Inflammatory macrophage treated with lipopolysaccharide for 1 hour (primary cell): ENCODE measurements at places on chromosomes 2 and 18.
A peak's percentile ranks its signal among the peaks of the same experiment; 100 is the strongest.

DNA sequence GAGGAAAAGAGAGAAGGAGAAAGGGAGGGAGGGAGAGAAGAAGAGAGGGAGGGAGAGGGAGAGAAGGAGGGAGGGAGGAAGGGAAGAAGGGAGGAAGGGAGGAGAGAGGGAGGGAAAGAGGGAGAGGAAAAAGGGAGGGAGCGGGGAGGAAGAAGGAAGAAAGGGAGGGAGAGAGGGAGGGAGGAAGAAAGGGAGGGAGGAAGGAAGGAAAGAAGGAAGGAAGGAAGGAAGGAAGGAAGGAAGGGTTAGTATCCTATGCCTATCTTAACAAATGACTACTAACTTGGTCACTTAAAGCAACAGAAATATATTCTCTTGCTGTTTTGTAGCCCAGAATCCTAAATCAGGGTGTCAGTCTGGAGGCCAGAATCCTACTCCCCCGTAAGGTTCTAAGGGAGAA lies 52.1 kb downstream of the CMPK2 start:
- no peak for DNase-seq

DNA sequence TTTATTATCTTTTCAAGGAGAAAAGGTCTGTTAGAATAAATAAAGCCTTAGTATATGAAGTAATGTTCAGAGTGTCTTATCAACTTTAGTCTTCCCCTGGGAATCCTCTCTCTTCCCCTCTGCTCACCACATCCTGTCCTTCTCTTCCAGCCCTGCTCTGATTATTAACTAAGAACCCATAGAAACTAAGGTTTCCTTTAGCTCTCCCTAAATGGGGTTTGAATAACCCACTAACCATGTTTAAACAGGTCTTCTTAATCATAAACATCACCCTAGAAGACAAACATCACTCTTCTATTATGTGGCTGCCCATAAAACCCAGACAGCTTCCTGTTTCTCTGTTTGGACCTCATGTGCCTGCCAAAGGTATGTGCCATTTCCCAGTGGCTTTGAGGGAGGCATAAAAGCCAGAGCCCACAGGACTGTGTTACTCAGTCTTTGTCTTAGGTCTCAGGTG lies 50.1 kb downstream of the SLC14A1 start:
- no peak for DNase-seq

DNA sequence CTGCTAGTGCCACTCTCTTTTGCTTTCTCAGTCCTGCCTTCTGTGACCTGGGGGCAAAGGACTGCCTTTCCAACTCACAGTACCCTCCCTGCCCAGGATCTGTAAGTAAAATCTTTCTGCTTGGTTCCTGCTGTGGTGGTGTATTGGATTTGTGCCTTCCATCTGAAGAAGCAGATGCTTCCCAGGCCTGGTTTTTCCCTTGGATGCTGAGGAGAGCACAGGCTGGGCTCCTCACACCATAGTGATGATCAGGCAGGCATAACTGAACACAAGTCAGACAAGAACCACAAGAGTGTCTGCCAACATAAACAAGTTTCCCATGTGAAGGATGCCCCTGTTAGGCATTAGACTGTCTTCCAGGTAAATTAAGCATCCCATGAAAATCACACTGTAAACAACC lies 121.3 kb upstream of the NRXN1 start:
- DNase-seq = no peak

DNA sequence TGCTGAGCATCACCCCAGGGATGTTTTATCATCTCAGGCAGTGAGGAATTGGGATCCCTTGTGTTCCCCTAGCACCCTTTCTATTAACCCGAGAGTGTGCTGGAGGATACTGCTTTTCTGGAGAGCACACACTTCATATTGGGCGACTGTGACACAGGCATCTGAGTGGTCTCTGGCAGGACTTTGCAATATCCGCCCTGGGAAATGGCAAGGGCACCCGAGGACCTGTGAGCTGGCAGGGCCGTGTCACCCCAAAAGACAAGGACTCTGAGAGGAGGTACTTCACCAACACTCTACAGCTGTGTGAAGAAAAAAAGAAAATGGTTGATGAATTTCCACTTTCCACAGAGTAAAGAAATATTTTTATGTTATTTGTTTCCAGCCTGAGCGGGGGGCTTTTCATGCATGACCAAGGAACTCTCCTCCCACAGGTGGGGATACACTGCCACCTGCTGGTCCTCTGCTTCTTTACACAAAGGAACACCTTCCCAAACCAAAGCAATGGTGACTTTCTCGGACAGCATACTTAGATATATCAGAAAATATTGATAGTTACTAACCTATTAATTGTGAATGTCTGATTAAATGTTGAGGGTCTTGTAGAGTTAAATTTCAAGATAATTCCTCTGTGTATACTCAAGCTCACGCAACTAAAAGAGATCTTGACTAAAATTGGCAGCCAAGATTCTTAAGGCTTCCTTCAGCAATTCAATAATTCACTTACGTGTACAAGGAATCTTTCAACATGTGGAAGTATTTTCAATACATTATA lies 45.9 kb upstream of the REG3G start:
- peak; percentile 68 for DNase-seq

DNA sequence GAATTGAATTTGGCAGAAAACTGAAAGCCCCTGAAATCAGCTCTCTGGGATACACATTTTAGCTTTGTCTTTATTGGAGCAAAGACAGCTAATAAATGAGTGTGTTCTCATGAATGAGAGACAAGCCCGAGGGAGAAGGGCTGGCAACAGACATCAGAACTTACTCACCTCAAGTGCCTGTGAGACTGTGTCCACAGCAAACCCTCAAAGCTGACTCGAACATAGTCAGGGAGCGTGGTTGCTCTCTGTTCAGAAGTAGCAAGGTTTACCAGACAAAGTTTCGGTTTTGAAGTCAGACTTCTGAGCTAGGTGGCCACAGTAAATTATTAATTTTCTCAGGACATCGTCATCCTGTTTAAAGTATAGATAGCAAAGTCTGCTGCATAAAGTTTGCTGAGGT lies 207.9 kb downstream of the CMPK2 start:
- DNase-seq = no peak

DNA sequence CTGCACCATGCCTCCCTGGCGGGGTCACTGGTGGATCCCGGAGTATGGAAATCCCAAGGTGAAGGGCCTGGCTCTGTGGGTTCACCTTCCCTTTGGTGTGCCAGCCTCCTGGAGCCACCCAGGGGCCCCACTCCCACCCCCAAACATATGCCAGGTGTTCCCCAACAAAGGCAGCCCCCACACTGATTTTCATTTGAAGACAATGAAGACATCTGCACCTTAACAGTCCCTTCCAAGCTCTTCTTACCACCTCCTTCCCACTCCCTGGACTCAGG lies 11.7 kb downstream of the BIN1 start:
- DNase-seq = no peak

DNA sequence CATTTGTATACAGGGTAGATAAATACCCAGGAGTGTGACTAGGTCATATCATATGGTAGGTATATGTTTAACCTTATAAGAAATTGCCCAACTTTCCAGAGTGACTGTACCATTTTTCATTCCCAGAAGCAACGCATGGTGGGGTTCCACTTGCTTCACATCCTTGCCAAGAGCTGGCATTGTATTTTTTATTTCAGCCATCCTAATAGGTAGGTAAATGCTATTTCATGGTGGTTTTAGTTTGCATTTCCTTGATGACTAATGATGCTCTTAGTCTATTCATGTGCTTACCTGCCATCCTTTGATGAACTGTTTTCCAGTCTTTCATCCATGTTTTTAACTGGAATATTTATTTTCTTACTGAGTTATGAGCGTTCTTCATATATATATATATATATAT lies 51.9 kb downstream of the MAP4K3 start:
- no peak for DNase-seq

GRCh38 chr18:23487738-23488570 lies 15.4 kb upstream of the RMC1 start:
- peak; percentile 17 for DNase-seq

DNA sequence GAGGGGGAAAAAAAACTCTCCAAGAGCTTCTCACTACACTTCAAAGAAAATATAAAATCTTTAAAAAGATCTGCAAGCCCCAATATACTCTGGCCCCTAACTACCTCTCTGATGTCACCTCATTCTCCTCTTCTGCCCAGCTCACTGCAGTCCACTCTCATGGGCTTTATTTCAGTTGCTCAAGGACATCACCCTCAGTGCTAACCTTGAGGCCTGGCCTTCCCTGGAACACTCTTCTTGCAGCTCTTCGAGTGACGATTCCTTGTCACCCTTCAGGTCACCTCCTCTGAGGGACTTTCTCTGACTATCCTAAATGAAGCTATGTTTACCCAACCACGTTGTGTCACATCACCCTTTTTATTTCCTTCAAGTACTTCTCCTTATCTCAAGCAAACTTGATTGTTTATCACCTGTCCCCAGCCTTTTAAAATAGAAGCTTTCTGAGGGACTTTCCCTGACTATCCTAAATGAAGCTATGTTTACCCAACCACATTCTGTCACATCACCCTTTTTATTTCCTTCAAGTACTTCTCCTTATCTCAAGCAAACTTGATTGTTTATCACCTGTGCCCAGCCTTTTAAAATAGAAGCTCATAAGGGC lies 10.4 kb downstream of the RTTN start:
- no peak for DNase-seq

DNA sequence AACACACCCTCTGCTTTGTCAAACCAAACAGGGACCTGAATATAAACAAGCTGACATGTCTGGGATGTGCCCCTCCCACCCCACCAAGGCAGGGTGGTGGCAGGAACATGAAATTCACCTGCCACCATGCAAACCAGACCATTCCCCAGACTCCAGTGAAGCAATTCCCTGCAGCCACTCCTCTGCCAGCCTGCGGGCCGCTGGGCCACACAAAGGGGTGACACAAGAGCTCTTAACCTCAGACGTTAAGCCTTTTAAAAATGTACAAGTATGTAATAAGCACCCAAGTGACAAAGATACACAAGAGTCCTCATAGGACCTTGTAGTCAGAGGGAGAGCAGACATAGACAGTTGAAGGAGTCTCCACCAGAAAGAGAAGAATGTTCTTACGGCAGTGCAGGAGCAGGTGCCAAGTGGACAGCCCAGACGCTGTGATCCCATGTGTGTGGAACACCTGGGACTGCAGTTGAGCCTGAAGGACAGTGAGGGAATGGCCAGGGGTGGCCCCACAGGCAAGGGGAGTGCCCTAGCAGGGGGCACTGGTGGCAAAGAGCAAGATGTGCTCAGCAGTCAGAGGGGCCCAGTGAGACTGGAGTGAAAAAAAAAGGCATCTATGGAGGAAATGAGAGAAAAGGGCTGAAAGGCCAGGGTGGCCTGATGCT lies 36.9 kb downstream of the CRACDL start:
- no peak for DNase-seq

DNA sequence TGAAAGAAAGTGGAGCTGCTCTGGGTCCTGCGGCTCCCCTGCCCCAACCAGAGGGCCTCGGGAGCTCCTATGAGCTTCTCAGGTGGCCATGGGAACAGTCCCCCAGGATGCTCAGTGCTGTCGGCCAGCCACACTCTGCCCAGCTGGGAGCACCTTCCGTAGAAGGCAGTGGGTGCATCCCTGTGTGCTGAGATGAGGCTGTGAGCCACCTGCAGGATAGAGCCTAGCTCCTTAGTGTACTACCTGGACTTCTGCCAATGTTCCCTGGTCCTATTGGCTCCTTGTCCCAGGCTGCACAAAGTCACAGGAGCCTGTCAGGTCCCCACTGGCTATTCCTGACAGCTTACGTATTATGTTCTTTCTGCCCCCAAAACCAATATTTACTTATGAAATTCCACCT lies 16.1 kb downstream of the PRELID3A start:
- DNase-seq = no peak
